ENCODE measurements at places on chromosomes 5 and 9. TPM values are rescaled to one million over a fixed set of nuclear protein-coding genes. Genes with fewer than 3 reads are reported as not detected.

The NUP155 gene
- 7.1 TPM for total RNA-seq

- no peak overlapping the region for H3K27ac ChIP-seq
- no peak overlapping the region for H3K4me3 ChIP-seq
- H3K36me3 ChIP-seq, result no peaks in the 10 kb centered on the region
- no peak for DNase-seq
- H3K27me3 ChIP-seq, result no peaks in the 10 kb centered on the region
- no peaks in the 10 kb centered on the region for H3K4me1 ChIP-seq
Observed at GRCh38 chr5:122155546-122155945, 26.2 kb downstream of the ZNF474 start.

The PAPPA gene
- total RNA-seq, result 0.60 TPM

The ASS1 gene
- total RNA-seq, result 24.5 TPM

The SPINK13 gene
- not detected for total RNA-seq
